ENCODE measurements at places on chromosomes 6 and 20. TPM values are rescaled to one million over a fixed set of nuclear protein-coding genes. Genes with fewer than 3 reads are reported as not detected.

The STMND1 gene
- not detected for total RNA-seq

The ADGB gene
- total RNA-seq = not detected

The COL10A1 gene
- 106 TPM for total RNA-seq

The RBM39 gene
- total RNA-seq = 213 TPM

The SYTL3 gene
- total RNA-seq = 3.1 TPM

The SASH1 gene
- total RNA-seq = 47.5 TPM

The ZHX3 gene
- total RNA-seq = 38.4 TPM

The GGT7 gene
- 14.9 TPM for total RNA-seq

The AAR2 gene
- 22.8 TPM for total RNA-seq

The PRR18 gene
- total RNA-seq = not detected

The KDM1B gene
- total RNA-seq = 11.2 TPM

The CST7 gene
- total RNA-seq = not detected
